ENCODE measurements at places on chromosomes 3 and 15.

DNA sequence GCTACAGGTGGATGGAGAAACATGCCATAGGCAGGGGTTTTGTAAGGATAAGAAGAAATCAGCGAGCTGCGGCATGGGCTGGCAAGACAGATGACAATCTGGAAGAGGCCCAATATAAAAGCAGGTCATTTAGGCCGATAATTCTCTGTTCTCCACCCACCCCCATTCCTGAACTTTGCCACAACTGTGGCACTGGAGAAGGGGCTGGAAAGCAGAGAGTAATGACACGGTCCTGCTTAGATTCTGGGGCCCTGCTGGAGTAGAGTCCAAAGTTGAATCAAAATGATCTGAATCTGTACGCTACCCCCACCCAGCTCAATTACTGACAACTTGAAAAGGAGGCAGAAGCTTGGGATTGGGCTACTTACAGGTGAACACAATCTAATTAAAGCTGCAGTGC, 18.4 kb upstream of the BUB1B start:
- no peak for DNase-seq

DNA sequence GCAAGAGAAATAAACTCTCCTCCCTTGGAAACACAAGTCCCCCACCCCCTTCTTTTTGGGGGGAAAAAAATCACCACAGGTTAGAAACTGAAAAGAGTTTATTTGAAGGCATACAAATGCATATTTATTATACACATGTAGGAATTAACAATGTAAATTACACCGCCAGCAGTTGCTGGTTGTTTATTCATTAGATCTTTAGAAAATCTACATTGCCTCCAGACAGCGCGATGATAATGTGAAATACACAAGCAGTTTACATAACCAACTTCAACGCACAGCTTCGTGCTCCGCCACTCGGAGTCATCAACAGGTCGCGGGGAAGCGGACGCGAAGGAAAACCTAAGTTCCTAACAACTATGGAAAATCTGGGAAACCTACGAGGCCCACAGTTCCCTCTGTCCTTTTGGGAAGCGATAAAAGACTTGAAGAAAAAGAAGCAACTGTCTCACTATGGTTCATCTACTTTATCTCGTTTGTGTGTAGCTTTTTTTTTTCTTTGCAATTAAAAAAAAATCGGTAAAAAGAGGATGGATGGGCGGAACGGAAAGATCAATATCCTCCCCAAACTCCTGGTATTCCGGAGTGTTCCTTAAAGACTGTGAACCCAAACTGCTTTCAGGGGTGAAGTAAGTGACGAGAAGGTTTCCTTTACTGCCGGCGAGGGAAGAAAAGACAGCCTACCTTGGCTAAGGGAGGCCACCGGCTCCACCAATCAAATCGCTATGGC, 8.4 kb upstream of the FOXB1 start:
- DNase-seq, result no peak

DNA sequence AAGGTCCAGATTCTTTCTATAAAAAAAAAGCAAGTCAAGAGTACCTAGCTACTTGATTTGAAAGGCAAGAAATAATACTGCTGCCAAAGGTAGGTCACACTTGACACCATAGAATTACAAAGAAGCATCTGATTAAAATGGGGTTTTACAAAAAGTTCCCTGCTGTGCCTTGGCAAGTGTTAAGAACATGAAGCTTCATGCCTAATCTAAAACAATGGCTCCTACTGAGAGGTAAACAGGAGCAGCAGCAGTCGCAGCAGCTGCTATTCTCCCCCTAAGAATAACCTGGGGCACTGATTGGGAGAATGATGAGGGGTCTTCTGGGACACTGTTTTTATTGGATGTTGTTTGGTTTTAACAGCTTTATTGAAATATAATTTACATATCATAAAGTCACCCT, 14.1 kb downstream of the UBP1 start:
- no peak for DNase-seq

GRCh38 chr3:105368566-105369499, 2.1 kb downstream of the ALCAM start:
- DNase-seq, result peak; percentile 85

GRCh38 chr3:109835958-109836357, 498.6 kb upstream of the DPPA4 start:
- DNase-seq, result no peak

DNA sequence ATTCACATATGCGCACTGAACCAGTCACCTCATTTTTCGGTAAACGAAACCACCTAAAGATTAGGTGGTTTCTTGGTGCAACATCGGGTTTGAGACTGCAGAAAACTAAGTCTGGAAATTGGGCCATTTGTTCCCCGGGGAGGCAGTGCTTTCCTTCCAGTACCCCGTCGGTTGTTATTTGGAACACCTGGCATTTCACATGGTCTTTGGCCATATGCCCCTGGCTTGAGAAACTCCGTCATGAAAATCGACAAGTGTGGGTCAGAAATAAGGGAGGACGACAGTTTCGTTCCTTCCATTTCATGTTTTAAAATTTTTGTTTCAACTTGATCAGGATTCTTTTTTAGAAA, 544 bp upstream of the GATM start:
- DNase-seq, result no peak

GRCh38 chr3:28267984-28268849, 26.8 kb downstream of the CMC1 start:
- DNase-seq, result no peak
